ENCODE measurements at places on chromosomes 13 and 19. TPM values are rescaled to one million over a fixed set of nuclear protein-coding genes. Genes with fewer than 3 reads are reported as not detected.

- no peak for DNase-seq
- no peak overlapping the region for H3K27ac ChIP-seq
- H3K36me3 ChIP-seq = no peaks in the 10 kb centered on the region
- no peaks in the 10 kb centered on the region for H3K27me3 ChIP-seq
- no peaks in the 10 kb centered on the region for H3K4me1 ChIP-seq
- no peak overlapping the region for H3K4me3 ChIP-seq
These were observed 28.1 kb upstream of the MPHOSPH8 start for GRCh38 chr13:19605161-19605955.

DNA sequence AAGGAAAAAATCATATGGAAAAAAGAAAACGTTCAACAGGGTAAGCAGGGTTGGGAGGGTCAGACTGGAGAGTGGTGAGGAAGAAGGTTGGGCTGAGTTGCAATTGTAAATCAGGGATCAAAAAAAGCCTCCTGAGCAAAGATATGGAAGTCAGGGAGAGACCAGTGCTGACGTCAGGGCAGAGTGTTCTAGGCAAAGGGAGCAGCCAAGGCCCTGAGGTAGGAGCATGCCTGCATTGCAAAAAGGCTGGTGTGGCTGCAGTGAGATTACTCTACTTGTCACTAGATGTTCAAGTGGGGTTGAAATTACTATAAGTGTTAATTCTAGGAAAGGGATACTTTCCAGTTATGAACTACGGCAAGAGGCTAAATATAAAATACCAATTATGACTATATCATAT lies 562.0 kb downstream of the MYO16 start:
- peaks cover 2% of the 10 kb centered on the region for H3K4me1 ChIP-seq
- H3K4me3 ChIP-seq = no peak overlapping the region
- H3K36me3 ChIP-seq = no peaks in the 10 kb centered on the region
- no peaks in the 10 kb centered on the region for H3K27me3 ChIP-seq
- no peak for DNase-seq
- H3K27ac ChIP-seq = no peak overlapping the region

DNA sequence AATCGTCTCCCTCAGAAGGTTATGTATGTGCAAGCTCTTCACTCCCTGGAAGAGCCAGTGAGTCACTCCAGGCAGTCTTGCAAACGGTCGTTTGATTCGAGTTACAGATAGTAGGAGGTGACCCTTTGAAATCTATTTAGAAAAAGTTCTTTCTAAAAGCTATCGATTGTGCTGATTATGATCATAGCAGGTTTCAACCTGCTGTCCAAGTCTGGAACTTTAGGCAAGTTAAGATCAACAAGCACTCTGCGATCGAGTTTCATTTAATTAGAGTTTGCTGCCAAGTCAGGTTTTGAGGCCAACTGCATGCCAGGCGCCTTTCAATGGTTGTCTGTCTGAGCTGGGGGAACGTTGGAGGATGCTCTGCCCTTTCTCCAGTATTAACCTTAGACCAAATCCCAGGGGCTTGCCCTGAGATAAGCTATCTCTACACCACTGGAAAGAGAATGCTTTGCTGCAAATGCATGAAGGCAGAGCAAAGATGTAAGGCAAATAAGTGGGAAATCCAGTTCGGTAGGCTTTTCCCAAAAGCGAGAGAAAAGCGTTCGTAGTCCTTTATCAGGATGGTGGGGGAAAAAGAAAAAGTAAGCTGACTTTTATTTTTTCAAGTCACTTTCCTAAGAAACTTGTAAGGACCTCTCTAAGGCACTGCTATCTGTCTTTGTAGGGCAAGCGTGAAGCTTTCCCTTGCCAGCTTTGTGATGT lies 287.5 kb downstream of the ATP8A2 start:
- H3K4me3 ChIP-seq = no peak overlapping the region
- H3K27ac ChIP-seq = no peak overlapping the region
- H3K4me1 ChIP-seq = no peaks in the 10 kb centered on the region
- H3K36me3 ChIP-seq = no peaks in the 10 kb centered on the region
- no peak for DNase-seq

DNA sequence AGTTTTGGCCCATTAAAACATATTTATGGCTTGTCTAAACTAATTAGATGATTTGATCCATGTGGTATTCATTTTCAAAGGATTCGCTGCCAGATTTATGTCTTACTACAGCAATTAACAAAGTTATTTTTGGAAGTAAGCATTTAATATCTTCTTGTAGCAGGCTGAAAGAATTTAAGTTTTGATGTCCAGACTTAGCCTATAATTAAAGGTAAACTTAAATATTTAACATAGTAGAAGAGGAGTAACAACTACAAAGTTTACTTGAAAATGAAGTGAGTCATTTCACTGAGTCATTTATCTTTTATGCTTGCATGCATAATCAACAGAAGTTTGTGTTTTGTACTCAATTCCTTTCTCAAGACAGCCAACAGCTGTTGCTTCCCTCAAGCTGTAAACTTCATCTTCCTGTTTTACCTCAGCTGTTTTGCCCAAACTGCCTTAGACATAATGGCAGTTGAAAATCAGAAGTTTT lies 58.1 kb downstream of the EDNRB start:
- no peak overlapping the region for H3K27ac ChIP-seq
- no peaks in the 10 kb centered on the region for H3K4me1 ChIP-seq
- DNase-seq = no peak
- no peaks in the 10 kb centered on the region for H3K27me3 ChIP-seq
- no peak overlapping the region for H3K4me3 ChIP-seq
- no peaks in the 10 kb centered on the region for H3K36me3 ChIP-seq

- H3K36me3 ChIP-seq = no peaks in the 10 kb centered on the region
- no peaks in the 10 kb centered on the region for H3K27me3 ChIP-seq
- H3K4me1 ChIP-seq = no peaks in the 10 kb centered on the region
- no peak overlapping the region for H3K27ac ChIP-seq
- H3K4me3 ChIP-seq = no peak overlapping the region
These were observed 5.0 kb downstream of the FFAR1 start for GRCh38 chr19:35352448-35353304.

GRCh38 chr19:55227241-55228014 lies 1.1 kb downstream of the TMEM86B start:
- H3K4me1 ChIP-seq = no peaks in the 10 kb centered on the region
- no peak overlapping the region for H3K27ac ChIP-seq
- H3K36me3 ChIP-seq = no peaks in the 10 kb centered on the region
- no peaks in the 10 kb centered on the region for H3K27me3 ChIP-seq
- DNase-seq = peak; percentile 41

DNA sequence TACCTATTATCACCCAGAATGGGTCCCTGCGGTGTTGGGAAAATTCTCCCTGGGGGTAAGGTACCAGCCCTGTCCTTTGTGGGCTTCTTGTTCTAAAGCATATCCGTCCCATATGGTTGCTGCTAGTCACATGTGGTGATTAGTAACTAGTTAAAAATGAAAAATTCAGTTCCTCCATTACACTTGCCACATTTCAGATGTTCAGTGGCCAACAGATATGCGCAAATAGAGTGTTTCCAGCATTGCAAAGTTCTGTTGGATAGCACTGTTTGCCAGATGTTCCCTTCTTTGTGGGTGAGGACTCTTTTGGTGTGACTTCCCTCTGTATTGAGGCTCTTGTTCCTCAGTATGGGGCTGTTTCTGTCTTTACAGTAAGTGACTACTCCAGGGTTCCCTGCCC lies 3.8 kb downstream of the CNOT3 start:
- H3K4me1 ChIP-seq = no peaks in the 10 kb centered on the region
- no peak for DNase-seq
- H3K27ac ChIP-seq = no peak overlapping the region

- H3K4me3 ChIP-seq = no peak overlapping the region
- H3K27ac ChIP-seq = no peak overlapping the region
- H3K4me1 ChIP-seq = no peaks in the 10 kb centered on the region
- DNase-seq = no peak
- H3K27me3 ChIP-seq = no peaks in the 10 kb centered on the region
These were observed 17.3 kb downstream of the PRKCSH start for GRCh38 chr19:11452620-11453310.

DNA sequence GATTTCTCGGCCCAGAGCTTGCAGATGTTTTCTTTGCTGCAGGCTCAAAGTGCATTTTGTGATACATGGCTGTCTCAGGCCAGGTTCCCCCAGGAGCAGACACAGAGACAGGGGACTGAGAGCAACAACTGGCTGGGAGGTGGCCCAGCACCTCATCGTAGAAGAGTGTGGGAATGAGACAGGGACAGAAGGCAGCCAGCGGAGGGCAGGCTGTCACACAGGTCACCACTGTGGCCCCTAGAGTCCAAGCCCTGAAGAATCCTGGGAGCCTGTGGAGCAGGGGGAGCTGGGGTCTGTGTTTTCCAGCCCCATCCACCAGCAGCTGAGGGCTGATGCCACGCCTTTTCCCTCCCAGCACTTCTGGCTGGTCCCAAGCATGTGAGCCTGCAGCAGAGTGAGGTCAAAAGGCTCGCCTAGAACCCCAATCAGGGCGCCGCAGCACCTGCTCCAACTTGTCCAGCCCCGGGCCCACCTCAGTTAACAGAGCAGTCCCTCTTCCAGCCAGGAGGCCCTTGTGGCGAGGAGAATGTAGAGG lies 723.8 kb downstream of the UQCRFS1 start:
- no peak overlapping the region for H3K4me3 ChIP-seq
- no peaks in the 10 kb centered on the region for H3K4me1 ChIP-seq
- no peaks in the 10 kb centered on the region for H3K27me3 ChIP-seq
- DNase-seq = no peak
- H3K36me3 ChIP-seq = no peaks in the 10 kb centered on the region

GRCh38 chr13:28532388-28533124 lies 37.6 kb upstream of the FLT1 start:
- no peaks in the 10 kb centered on the region for H3K27me3 ChIP-seq
- H3K4me3 ChIP-seq = peak overlapping the region; percentile 36
- no peak for DNase-seq
- H3K36me3 ChIP-seq = no peaks in the 10 kb centered on the region
- H3K27ac ChIP-seq = no peak overlapping the region
- no peaks in the 10 kb centered on the region for H3K4me1 ChIP-seq

DNA sequence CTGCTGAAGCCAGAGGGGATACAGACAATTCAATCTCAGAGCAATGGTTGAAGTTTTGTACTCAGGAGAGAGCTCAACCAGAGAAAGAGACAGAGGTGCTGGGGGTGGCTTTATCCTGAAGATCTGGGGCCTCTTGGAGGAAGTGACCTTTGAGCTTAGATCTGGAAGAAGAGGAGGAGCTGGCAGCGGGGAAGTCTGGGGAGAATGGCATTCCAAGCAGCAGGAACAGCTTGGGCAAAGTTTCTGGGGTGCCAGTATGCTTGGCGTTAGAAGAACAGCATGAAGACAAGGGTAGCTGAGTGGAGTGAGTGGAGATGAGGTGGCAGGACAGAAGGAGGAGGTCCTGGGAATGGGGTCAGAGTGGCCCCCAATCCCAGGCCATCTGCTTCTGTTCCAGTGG lies 11.3 kb downstream of the MAST3 start:
- H3K27ac ChIP-seq = no peak overlapping the region
- H3K27me3 ChIP-seq = no peaks in the 10 kb centered on the region
- DNase-seq = no peak
- H3K4me1 ChIP-seq = no peaks in the 10 kb centered on the region
- H3K4me3 ChIP-seq = no peak overlapping the region

DNA sequence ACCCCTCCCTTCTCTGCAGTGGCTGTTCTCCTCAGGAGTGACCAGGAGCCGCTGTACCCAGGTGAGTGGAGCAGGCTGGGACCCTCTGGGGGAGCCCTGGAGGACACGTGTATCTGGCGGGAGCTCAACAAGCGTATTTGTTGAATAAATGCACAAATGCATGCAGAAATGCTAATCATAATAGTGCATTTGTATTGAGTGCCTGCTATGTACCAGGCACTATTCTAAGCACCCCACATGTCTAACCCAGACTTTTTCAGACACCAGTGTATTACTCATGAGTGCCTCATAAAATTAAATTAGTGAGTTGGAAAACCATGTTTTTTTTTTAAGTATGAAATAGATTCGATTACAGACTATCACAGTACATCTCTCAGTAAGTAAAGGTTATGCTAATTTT lies 7.9 kb downstream of the HPN start:
- no peaks in the 10 kb centered on the region for H3K27me3 ChIP-seq
- no peak overlapping the region for H3K27ac ChIP-seq
- no peak overlapping the region for H3K4me3 ChIP-seq
- no peaks in the 10 kb centered on the region for H3K36me3 ChIP-seq

GRCh38 chr19:6577476-6578125 lies 13.3 kb downstream of the CD70 start:
- no peak for DNase-seq
- no peaks in the 10 kb centered on the region for H3K4me1 ChIP-seq
- H3K36me3 ChIP-seq = no peaks in the 10 kb centered on the region

Gene ZNF227
- total RNA-seq = 27.5 TPM

Gene PLVAP
- 368 TPM for total RNA-seq

Gene WASF3
- total RNA-seq = 24.9 TPM

Gene TICAM1
- 14.0 TPM for total RNA-seq

Gene SYCN
- total RNA-seq = not detected

Gene ACP7
- total RNA-seq = not detected

Gene C19orf18
- 2.0 TPM for total RNA-seq

Gene TNFRSF19
- 1.6 TPM for total RNA-seq

Gene PSG3
- total RNA-seq = not detected

Measured in aorta (tissue), 5 donors.